MG63 (cell line): ENCODE measurements at places on chromosomes 6 and 20.

DNA sequence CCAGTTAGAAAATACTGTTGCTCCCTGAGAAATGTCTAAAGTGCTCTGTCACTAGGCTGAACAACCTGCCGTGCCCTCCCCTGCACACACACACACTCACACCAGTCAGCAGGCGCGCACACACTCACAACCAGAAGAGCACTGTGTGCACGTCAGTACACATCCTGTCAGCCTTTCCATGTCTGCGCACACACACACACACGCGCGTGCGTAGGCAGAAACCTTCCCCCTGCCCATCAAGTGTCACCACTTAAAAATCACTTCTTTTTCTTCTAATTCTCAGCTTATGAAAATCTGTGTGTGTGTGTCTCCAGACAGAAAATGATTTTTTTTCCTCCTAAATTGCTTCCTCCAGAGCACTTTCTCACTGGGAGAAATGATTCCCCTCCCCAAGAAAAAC, 100.3 kb downstream of the EDN3 start:
- DNase-seq, result no peak

GRCh38 chr6:6785163-6785521, 196.6 kb downstream of the LY86 start:
- no peak for DNase-seq

DNA sequence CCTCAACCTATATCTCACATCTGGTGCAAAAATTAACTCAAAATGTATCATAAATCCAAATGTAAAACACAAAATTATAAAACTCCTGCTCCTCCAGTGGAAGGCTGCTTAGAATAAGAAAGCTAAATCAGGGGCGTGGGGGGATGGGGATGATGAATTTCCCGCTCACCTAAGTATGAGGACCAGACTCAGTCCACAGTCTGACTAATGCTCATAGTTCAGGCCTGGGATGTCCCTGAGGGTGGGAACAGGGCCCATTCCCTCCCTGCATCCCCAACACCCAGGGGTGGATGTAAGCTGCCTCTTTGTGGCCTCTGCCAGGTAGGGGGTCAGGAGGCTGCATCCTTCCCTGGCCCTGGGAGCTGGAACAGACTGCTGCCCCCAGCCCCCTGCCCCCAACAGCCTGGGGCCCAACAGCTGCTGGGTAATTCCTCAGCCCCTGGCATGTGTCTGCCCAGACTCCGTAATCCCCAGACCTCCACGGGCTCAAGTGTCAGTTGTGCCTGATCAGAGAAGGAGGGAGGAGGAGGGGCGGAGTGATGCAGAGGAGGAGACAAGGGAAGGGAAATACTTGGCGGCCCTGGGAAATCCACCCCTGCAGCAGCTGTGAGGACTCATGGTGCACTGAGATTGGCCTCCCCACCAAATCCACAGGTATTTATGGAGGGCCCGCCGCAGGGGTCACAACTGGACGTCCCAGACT, 224.5 kb downstream of the PREX1 start:
- DNase-seq, result no peak

- no peak for DNase-seq
Measured at GRCh38 chr6:137157601-137158000, 15.8 kb downstream of the IL22RA2 start.

DNA sequence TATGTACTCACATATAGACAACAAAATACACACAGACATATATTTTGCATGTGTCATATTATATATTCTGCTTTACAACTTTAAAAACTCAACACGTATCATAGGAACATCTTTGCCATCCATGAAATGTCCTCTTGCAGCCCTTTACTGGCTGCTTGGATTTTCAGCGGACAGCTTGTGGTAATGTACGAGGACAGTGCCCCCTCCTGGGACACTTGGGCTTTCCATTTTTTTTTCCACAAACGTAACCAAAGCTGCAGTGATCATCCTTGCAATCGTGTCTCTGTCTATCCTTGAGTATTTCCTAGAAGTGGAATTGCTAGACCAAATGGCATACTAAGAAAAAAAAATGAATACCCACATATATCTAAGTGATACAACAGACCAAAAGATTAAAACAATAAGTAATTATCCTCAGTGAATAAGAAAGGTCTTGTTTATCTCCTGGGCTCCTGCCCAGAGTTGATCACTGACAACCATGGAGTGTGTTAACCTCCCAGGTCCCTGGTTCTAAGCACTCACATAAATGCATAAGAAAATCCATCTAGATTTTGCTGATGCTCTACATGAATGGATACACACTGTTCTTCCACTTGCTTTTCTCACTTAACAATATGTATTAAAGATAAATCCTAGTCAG, 18.1 kb downstream of the BPI start:
- DNase-seq, result peak; percentile 38

DNA sequence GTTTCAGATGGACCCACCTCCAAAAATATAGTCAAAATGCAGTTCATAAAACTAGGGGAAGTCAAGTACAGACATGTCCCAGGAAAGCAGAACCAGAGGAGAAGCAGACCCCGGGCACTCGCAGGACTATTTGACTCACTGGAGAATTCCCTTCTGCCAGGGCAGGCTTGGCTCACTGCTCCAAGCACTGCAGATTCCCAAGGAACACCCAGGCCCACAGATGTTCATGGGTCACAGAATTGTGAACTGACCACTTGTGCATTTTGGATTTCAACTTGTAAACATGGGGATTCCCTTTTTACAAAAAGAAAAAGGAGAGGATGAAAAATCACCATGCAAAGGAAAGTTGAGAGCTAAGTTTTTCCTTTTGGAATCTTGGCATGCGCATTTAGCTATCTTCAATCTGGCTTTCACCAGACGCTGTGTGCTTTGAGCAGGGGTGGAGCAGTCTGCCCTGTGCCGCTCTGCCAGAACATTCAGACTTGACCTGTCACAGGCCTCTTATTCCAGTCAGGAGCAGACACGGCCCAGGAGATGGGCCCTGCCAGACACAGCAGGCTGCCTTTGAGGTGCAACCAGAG, 237.5 kb upstream of the TAB2 start:
- peak; percentile 75 for DNase-seq

- DNase-seq, result no peak
Measured at GRCh38 chr20:14979453-14979986, 642.1 kb upstream of the FLRT3 start.

GRCh38 chr6:107354451-107354850, 104.9 kb downstream of the PDSS2 start:
- DNase-seq, result no peak

DNA sequence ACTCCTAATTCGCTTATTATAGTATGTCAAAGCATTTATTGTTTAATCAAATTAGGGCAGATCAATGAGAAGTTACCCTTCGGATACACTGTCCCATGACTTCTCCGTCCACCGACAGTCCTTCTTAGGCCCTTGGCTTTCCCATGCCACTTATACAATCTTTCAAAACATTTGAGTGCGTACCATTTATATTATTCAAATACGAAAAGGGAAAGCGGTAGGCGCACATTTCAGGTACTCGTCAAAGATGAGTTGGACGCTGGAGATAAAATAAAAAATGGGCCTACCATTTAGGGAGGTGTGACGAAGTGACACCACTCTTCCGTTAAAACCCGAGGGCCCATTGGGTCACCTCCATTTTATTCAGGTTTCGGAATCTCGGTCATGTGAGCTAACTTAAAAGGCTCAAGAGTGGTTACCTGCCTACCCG, 542 bp upstream of the AFG1L start:
- no peak for DNase-seq

GRCh38 chr6:152026291-152026690, 218.8 kb downstream of the ESR1 start:
- no peak for DNase-seq

GRCh38 chr20:40081653-40082052, 607.4 kb downstream of the MAFB start:
- no peak for DNase-seq

- DNase-seq, result no peak
Measured at GRCh38 chr6:127533011-127533410, 13.9 kb upstream of the MTCL3 start.

DNA sequence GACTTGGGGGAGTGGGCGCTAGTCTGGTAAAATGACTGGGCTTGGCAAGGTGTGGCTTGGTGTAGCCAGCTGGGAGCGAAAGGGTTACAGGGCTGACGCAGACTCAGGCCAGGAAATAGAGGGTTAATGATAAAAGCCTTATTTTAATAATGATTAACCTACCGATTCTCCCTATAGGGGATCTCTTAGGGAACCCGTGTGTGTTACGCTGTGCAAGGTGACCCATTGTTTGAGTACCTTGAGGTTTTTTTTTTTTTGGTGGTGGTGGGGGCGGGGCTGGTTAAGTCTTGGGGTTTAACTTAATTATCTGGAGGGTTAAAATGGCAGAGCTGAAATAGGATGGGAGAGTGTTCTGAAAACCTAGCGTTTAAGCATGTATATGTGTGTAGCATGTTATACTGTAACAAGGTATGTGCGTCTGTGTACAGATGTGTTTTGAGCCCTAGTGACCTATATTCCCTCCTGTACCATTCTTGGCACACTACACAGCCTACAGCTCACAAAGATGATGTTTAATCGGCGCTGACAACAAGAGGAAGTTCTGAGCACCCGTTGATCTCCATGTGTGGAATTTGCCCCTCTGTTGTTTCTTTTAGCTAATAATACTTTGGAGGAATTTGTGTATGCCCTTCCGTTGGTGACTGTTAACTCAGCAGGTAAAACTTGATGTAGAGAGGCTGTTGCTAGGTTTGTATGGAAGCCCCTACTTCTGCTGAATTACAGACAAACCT, 1.3 kb downstream of the CARMIL1 start:
- DNase-seq, result no peak

- peak; percentile 64 for DNase-seq
Measured at GRCh38 chr6:35727231-35727934, 9.4 kb upstream of the ARMC12 start.
